ENCODE measurements at places on chromosomes 11 and 22.

DNA sequence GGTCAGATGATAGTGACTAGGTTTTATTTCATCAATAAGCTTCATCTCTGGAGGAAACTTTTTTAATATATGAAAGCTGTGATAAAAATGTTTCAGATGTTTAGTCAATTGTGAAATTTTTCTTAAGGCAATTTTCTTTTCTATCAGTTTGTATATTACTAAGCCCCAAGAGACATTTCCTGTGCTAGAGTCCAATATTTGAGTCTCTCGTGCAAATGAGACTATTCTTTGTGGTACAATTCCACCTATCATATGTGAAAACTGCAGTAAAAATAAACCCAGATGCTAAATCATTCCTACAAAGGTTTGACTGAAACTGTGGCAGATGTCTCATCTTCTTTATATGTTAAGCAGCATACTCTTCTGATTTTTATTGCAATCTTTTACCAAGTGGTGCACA, 28.0 kb downstream of the CTR9 start:
- DNase-seq: no peak

GRCh38 chr11:73218106-73218829, at the start of gene P2RY2:
TSS of gene P2RY2 (plus strand) at chr11:73218281. CDS start at chr11:73234160, 15,879 bp downstream.
- DNase-seq: peak; percentile 72

DNA sequence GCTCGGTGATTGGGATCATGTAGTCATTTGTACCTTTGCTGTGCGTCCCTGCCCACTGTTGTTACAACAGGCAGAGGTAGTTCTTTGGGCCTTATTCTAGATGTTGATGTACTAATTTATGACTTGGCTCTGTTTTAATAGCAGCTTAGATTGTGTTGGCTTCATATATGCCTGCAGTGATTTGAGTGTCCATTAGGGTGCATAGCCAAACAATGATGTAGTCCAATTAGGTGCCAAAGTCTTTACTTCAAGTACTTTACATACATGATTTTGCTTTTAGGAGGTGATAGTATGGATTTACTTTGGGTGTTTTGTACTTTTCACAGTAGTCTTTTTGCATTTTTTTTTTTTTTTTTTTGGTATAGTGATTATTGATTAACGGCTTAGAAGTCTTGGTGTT, 46.4 kb downstream of the PPP6R3 start:
- DNase-seq: no peak

- no peak for DNase-seq
Observed at GRCh38 chr11:44615913-44616791, 50.7 kb downstream of the CD82 start.

GRCh38 chr22:17336061-17336460, 33.2 kb upstream of the CECR2 start:
- no peak for DNase-seq

- DNase-seq: peak; percentile 17
Observed at GRCh38 chr11:17972987-17973386, 39.9 kb downstream of the SERGEF start.

GRCh38 chr11:107018219-107018901, at the start of gene GUCY1A2:
TSS of gene GUCY1A2 (minus strand) at chr11:107018476. CDS start at chr11:107018055, 421 bp downstream.
- DNase-seq: no peak

DNA sequence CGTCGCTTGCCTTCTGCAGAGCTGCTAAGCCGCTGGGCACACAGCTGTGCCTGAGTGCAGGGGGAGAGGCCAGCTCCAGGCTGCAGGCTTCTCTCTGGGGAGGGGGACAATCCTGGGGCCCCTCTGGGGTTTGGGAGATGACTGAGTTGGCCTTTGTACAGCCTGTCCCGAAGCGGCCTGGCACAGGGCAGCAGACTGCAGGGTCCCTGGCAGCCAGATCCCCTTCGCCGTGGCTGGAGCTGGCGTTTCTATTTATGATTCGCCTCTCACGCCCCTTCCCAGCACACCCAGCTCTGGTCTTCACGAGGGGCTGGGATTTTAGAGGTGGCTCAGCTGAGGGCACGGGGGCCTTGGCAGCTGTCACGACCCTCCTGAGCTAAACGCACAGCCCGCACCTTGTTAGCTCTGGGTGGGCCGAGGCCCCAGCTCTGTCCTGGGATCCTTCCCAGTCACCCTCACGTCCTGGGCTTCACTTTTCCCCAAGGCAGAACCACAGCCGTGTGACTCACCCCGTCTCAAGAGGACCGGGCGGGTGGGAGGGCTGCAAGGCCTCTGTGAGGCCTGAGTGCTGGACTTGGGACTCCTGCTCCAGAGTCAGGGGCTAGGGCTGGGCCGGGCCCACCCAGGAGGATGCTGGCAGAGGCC, 18.4 kb downstream of the OSBPL5 start:
- no peak for DNase-seq

- DNase-seq: peak; percentile 3
Observed at GRCh38 chr11:63504933-63505586, 824 bp upstream of the LGALS12 start.

GRCh38 chr22:30196141-30196879, 50.2 kb downstream of the LIF start:
- peak; percentile 64 for DNase-seq

GRCh38 chr11:70265341-70265740, 5.1 kb upstream of the PPFIA1 start:
- peak; percentile 51 for DNase-seq

DNA sequence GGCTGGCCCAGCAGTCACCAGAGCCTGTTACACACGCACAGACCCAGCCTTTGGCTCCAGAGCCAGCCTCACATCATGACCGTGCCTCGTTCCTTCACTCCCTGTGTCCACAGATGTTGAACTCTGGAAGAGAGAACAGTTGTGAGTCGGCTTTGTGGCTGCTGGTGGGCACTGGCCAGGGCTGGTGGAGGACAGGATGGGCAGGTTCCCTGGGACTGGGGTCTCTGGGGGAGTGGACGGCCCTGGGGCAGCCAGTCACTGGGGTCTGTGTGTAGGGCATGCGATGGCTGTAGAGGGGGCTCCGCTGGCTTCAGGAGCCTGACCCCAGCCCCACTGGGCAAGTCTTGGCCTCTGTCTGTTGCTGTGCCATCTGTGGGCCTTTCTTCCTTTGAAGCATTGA, 1070.1 kb downstream of the BRD1 start:
- no peak for DNase-seq

GRCh38 chr22:31332886-31333285, 13.3 kb downstream of the PATZ1 start:
- DNase-seq: no peak

DNA sequence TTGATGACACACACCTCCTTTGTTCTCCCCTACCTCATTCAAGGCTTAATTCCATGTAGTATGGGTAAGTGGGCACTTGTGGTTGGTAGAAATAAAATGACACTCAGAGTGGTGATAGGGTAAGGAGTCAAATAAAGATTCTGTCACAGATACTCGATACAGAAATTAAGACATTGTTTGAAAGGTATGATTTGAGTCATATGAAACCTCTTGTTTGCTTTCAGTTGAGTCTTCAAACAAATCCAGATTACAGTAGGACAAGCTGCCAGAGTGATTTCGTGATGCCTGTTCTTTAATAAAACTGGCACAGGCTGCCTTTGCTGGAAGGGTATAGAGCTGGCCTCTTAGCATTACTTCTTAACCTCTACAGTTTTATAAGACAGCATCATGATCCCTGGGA, 182.4 kb downstream of the SPON1 start:
- DNase-seq: no peak

GRCh38 chr11:21625982-21626381, 566.9 kb upstream of the ANO5 start:
- DNase-seq: no peak

- DNase-seq: no peak
Observed at GRCh38 chr11:69137151-69137844, 18.4 kb upstream of the SMIM38 start.

- DNase-seq: no peak
Observed at GRCh38 chr11:66766681-66767080, 37.7 kb upstream of the SPTBN2 start.

- no peak for DNase-seq
Observed at GRCh38 chr22:41831828-41832552, 915 bp upstream of the SREBF2 start.

DNA sequence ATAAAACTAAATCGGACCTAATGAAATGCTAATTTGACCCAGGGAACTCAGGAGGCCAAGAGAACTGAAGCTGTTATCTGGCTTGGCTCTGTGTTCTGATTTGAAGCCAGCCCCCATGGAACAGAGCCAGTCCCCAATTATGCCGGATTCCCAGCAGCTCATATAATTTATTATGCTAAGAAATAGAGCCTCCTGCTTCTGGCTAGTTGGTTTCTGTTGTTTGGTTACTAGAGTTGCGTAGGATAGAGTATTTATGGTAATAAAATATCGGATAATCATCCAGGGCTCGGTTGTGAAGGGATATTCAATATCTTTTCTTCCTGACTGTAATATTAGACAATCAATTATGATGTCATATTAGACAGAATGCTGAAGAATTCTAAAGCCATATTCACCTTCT, 120.4 kb upstream of the TTC12 start:
- DNase-seq: no peak

GRCh38 chr11:73716153-73717056, 44.5 kb downstream of the RAB6A start:
- DNase-seq: no peak

DNA sequence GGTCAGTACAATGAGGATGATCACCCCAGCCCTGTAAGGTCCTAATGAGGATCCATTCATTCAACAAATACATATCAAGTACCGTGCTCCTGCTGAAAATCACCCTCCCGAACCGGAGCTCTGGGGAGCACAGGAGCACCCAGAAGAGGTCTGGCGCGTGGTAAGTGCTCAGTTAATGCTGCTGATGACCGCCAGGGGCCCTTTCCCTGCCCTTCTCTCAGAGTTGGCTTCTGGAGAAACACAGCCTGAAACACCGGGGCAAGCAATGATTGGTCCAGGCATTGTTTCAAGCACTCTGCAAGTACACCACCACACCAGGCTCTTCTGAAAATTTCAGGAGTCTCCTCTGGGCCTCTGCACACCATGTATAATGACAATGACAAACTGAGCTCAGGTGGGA, 3.8 kb upstream of the CCDC86 start:
- no peak for DNase-seq

DNA sequence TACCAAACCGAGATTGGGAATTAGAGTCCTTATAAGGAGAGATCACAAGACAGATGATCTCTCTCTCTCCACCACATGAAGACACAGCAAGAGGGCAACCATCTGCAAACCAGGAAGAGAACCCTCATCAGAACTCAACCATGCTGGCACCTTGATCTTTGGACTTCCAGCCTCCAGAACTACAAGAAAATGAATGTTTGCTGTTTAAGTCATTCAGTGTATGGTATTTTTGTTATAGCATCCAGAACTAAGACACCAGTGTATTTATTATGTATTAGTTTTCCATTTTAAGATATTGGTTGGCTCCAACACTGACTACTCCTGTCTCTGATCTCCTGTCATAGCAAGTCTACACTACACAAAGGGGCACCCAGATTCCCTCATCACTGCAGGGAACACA, 86.9 kb downstream of the CCDC34 start:
- no peak for DNase-seq

DNA sequence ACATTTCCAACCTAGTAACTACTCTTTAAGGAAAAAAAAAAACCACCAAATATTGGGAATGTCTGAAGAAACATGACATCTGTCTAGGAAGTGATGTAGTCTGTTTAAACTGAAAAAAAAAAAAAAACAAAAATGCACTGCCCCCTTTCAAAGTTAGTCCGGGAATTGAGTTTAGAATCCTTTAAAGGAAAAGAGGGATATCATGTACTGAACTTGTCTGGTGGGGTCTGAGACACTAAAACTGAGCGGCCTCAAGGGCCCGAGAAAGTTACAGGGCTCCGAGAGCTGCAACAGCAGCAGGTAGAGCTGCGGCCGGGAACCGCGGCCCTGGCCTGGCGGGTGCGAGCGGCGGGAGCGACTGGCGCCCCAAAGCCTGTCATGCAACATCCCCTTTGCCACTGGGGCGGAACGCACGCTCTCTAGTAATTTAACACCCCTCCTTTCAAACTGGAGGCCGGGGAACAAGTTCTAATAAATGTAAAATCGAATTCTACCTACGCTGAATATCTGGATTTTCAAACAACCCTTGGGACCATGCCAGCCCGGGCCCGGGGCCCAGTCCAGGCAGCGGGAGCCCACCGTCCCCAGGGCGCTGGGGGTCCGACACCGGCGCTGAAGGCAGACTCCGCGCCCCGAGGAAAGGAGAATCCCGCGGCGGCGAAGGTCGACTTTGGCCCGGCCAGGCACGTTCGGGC, 736 bp downstream of the RDX start:
- DNase-seq: peak; percentile 84

DNA sequence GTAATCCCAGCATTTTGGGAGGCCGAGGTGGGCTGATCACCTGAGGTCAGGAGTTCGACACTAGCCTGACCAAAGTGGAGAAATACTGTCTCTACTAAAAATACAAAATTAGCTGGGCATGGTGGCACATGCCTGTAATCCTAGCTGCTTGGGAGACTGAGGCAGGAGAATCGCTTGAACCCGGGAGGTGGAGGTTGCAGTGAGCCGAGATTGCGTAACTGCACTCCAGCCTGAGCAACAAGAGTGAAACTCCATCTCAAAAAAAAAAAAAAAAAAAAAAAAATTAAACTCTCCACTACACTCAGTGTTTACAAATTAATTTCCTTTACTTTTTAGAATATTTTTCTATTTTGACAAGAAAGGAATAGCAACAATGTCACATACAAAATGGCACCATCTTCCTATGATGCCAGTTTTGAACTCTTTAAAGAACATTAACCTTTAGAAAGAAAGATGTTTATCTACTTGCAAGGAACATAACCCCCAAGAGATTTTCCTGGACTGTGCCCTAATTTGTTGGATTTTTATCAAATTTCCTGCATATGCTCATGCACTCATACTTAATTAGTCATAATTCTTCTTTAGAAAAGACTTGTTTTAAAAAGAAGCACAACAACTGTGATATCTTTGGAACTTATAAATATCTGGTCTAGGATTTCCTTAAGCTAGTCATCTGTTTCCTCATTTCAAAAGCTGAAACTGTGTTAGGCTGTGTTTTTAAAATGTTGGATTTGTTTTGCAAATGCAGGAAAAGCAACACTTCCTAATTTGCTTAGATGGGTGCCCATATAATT, 22.6 kb upstream of the HIPK3 start:
- no peak for DNase-seq

DNA sequence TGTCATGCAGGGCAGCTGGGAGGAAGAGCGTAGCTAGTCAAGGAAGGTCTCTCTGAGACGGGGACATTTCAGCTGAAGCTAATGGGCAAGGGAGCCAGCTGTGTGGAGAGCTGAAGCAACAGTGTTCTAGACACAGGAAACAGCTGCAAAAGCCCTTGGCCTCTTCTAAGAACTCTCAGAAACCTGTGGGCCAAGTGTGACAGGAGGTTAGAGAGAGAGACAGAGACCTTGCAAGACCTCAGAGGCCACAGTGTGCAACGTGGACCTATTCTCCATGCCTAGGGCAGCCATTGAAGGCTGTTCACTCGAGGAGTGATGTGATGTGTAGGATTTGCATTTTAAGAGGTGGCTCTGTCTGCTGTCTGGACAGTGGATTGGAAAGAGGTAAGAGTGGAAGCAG, 48.7 kb upstream of the TNRC6B start:
- peak; percentile 21 for DNase-seq

GRCh38 chr11:123011510-123011909, 29.9 kb upstream of the BSX start:
- no peak for DNase-seq

Measured in GM20000 (cell line).